ENCODE measurements at places on chromosomes 1 and 21. TPM values are rescaled to one million over a fixed set of nuclear protein-coding genes. Genes with fewer than 3 reads are reported as not detected.

The POGZ gene
- total RNA-seq: 105 TPM

- no peak overlapping the region for H3K27ac ChIP-seq
- no peaks in the 10 kb centered on the region for H3K4me1 ChIP-seq
- DNase-seq: no peak
- no peaks in the 10 kb centered on the region for H3K36me3 ChIP-seq
- peaks cover 57% of the 10 kb centered on the region for H3K27me3 ChIP-seq
These were observed 28.8 kb upstream of the LRRN2 start for GRCh38 chr1:204714194-204714860.

The OR2L8 gene
- total RNA-seq: 0.62 TPM

DNA sequence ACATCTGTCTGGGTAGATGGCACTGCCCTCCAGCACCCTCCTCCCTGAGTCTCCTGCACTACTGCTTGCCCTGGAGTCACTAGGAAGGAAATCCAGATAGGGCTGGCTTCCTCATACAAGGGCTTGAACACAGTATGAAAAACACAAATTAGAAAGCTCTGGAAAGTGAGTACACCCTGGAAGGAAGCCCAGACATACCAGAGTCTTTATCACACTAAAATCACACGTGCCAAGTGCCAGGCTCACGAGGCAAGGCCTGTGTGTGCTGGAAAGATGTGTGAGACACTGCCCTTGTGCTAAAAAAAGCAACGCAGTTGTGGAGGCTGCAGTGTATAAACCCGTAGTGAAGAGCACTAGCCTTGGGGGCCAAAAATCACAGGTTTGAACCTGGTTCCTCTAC, 28.3 kb upstream of the S100A7 start:
- no peak overlapping the region for H3K27ac ChIP-seq
- H3K4me1 ChIP-seq: peaks cover 5% of the 10 kb centered on the region
- H3K27me3 ChIP-seq: peaks cover 57% of the 10 kb centered on the region
- H3K36me3 ChIP-seq: peaks cover 9% of the 10 kb centered on the region
- no peak for DNase-seq
- no peak overlapping the region for H3K4me3 ChIP-seq
